Keratinocyte (primary cell): ENCODE measurements at places on chromosomes 5 and 9. TPM values are rescaled to one million over a fixed set of nuclear protein-coding genes. Genes with fewer than 3 reads are reported as not detected.
A peak's percentile ranks its signal among the peaks of the same experiment; 100 is the strongest.

GRCh38 chr9:129558063-129558550 lies 62.8 kb downstream of the C9orf50 start:
- DNase-seq, result no peak

GRCh38 chr5:126449751-126450271 lies 26.6 kb downstream of the GRAMD2B start:
- DNase-seq, result no peak

- DNase-seq, result no peak
These were observed 167.4 kb downstream of the GAPVD1 start for GRCh38 chr9:125428902-125429467.

DNA sequence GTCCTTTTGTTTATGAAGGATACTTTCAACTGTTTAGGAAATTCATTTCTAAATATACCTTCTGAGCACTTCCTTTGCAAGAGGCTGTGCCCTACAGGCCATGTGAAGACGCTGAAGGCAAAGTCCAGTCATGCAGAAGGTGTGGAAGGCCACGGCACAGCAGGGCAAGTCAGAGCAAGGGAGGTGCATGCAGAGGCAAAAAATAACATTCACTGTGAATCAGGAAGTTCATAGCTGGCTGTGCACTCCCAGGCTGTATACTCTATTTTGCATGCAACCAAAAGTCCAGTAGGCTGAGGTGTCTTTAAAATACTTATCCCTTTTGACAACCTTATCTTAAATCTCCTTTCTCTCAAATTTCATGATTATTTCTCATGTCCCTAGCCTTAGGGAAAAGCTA lies 50.3 kb downstream of the GNAQ start:
- DNase-seq, result peak; percentile 75

The AQP7 gene
- polyA plus RNA-seq, result not detected in 3 replicates

The DYNC2I2 gene
- 11.5 to 19.3 TPM (median 14.0 TPM) in 3 replicates for polyA plus RNA-seq

The PRDM9 gene
- polyA plus RNA-seq, result not detected in 3 replicates

The WWC1 gene
- 18.3 to 22.6 TPM (median 19.8 TPM) in 3 replicates for polyA plus RNA-seq
